ENCODE measurements at places on chromosomes 12 and 14.

- no peak for DNase-seq
These were observed 13.8 kb downstream of the DTX1 start for GRCh38 chr12:113070117-113070906.

DNA sequence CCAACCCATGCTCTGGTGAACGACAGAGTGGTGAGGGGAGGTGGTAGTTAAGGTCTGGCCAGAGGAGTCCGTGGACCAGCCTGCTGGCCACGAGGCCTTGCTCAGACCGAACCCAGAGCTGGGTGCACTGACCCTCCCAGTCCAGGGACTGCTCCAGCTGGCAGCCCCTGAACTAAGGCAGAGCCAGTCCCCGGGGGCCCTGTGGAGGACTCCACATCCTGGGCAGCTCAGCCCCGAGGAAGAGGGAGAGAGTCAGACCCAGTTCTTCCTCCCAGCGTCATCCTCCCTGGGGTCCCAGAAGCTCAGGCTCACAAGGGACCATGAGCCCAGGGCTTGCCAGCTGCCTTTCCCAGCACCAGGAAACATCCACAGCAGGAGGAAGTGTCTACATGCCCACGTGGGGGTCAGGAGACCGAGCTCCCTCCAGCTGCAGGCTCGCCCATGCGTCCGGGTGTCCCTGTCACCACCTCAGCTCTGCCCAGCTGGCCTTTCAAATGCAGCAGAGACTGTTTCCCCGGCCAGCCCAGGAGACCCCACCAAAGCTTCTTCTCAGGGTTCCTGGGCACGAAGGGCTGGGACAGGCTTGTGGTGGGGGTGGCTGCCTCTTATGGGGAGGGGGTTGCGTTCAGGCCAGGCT, 194.4 kb downstream of the KIF26A start:
- no peak for DNase-seq

DNA sequence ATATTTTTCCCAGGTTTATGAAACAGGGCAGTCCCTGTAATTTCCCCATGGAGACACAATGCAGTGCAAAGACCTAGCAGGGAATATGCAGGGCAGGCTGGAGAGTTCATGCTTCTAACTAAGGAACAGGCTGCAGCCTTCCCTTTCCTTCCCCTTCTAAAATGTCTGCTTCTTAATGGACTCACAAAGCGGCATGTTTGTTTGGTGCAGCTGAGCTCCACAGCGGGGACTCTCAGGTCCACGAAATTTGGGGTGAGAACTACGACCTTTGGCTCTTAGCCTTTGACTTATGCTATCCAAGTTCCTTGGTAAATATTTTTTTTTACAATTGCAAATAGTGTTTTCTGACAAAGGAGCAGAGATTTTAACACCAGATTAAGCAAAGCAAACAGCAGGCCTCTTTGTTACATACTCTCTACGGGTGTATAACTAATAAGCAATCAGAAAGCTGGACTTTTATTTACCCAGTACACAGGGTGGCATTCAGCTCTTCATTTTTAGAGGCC, 323.6 kb downstream of the ZFP36L1 start:
- no peak for DNase-seq

DNA sequence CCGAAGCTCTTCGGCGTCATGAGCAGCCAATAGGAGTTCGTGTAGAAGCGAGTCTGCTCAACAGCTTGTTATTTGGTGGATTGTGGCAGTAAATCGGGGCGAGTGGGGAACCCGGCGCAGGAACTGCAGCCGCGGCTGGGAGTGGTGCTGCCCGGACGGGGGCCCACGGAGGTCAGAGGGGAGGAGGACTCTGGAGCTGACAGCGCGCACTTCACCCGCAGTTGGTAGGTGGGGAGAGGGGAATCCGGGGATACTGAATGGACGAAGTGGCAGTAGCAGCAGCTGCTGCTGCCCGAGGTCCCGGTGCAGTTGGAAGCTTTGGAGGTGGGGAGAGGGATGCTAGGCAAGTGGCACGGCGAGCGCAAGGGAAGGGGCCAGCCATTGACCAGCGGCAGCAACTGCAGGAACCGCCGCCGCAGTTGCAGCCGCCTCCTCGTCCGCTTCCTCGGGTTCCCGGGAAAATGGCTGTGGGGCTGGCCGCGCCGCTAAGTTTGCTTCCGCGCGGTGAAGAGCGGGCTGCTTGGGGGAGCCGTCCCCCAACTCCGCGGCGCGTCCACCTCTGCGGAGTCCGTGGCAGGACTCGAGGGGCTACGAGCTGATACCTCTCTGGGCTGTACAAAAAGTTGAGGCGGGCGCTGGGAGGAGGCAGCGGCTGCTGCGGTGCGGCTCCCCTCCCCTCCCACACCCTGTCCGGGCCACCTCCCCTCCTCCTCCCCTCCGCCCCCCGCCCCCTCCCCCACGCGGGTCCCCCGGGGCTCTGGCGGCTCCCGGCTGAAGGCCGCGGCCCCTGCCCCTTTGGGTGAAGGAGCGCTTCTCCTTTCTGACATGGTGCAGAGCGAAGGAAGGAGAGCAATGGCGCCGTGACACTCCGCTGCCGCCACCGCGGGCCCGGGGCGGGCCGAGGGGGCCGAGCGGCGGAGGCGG, at the start of gene ARID4A:
ARID4A (plus strand) TSS at position 79 of the 924 bp plus-strand sequence. CDS start 1,300 bp downstream, outside the sequence.
- peak; percentile 1 for DNase-seq

DNA sequence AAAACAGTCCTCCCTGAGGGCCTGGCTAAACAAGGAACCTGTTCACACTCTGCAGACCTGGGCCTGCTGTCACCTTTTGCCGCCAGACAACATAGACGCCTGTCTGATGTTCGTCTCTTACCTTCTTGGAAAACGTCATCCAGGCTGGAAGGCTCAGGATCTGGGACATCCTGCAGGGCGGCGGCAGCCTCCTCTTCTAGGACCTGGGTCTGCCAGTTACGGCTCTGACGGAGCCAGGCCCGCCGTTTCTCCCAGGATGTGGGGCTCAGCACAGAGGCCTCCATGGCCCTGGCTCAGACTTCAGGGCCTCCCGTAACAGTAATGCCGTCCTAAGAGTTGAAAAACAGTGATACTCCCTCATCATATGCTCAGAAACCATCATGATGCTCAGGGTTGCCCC, 10.3 kb downstream of the TESPA1 start:
- no peak for DNase-seq

DNA sequence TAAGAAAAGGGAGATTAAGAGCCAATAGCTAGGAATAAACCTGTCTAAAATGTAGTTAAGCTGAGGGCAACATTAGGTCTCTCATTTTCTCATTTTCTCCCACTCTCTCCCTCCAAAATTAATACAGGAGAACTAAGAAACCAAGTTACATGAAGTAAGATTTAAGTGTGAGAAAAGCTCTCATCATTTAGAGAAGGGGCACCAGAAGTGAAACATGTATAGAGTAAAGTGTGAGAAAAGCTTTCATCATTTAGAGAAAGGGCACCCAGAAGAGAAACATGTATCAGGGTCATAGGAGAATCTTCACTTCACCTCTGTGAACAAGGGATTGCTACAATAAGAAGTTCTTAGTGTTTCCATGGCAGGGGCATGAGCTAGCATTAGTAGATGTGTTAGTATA, 132.4 kb upstream of the CNTN1 start:
- no peak for DNase-seq

DNA sequence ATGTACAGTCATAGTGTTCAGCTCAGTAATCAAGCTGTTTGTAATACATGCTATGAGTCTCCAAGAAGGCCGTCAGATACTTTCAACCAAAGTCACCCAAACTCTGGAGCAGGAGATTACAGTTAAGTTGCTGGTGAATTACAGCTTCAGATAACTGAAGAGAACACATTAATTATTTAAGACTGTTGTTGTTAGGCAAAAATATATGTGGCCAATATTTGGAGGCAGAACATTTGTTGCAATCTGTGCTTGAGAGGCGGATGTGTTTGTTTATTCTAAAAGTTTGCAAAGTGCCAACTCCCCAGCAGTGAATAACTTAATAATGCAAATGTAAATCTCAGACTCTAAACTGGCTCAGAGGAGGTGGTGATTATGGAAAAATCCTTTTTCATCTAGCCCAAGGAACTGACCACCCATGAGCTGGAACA, 300.7 kb upstream of the TBX3 start:
- DNase-seq = no peak

DNA sequence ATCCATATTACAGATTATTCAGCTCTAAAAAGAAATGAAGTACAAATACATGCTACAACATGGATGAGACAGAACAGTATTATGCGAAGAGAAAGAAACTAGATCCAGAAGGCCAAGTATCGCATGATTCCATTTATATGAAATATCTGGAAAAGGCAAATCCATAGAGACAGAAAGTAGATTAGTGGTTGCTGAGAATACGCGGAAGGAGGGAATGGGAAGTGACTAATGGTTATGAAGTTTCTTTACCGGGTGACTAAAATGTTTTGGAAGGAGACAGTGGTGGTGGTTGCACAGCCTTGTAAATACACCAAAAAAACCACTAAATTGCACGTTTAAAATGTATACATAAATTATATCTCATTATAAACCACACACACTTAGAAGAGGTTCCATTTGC, 12.5 kb downstream of the PRDM4 start:
- DNase-seq = no peak

- DNase-seq = no peak
These were observed 296.6 kb downstream of the ADGRD1 start for GRCh38 chr12:131250028-131250950.

DNA sequence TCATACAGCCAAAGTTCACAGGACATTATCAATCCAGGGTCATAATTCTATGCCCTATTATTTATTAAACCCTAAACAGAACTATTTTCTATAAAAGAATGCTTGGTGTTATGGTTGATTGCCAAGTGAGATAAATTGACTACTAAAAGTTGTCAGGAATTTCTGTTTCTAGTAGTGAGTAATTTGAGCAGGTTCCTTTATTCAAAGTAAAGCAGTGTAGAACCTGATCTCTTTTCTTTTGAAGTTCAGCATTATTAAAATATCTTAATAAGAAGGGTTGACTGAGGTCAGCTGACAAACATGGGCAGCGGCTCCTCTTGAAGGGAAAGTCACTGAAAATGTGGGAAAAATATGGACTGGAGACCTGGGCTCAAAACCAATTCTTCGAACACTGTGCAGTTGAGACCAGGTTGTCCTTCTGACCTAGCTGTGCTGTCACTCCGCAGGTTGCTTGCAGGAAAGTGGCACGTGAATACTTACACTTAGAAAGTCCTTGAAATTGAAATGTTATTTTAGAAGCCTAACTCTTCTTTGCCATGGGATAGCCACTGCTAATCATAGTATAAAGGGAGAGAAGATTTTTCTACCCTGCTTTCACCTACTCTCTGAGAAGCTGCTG, 141.0 kb downstream of the RASSF9 start:
- DNase-seq = no peak

GRCh38 chr12:50699940-50700339, 64.0 kb upstream of the ATF1 start:
- DNase-seq = no peak

DNA sequence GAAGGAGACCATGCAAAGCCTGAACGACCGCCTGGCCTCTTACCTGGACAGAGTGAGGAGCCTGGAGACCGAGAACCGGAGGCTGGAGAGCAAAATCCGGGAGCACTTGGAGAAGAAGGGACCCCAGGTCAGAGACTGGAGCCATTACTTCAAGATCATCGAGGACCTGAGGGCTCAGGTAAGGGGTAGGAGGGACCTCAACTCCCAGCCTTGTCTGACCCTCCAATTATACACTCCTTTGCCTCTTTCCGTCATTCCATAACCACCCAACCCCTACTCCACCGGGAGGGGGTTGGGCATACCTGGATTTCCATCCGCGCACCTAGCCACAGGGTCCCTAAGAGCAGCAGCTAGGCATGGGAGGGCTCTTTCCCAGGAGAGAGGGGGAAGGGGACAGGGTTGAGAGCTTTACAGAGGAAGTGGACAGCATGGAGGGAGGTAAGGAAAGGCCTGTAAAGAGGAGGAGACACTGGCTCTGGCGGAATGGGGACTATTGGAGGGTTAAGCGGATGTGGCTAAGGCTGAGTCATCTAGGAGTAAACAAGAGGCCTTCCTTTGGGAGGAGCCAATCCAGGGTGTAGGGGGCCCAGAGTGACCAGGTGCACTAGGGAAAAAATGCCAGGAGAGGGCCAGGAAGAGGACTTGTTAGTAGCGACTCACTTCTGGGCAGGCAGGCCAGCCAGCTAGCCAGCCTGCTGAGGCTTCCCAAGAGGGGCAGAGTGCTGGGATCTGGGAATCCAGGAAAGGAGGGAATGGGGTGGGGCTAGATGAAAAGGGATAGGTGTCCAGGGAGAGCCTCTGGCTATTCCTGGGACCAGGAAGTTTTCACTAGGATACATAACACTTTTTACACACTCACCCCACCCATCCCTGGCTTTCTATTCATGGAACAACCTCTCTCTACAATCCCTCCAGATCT, 754 bp downstream of the KRT18 start:
- DNase-seq = peak; percentile 95

GRCh38 chr12:115230606-115231005, 546.6 kb upstream of the TBX3 start:
- no peak for DNase-seq

DNA sequence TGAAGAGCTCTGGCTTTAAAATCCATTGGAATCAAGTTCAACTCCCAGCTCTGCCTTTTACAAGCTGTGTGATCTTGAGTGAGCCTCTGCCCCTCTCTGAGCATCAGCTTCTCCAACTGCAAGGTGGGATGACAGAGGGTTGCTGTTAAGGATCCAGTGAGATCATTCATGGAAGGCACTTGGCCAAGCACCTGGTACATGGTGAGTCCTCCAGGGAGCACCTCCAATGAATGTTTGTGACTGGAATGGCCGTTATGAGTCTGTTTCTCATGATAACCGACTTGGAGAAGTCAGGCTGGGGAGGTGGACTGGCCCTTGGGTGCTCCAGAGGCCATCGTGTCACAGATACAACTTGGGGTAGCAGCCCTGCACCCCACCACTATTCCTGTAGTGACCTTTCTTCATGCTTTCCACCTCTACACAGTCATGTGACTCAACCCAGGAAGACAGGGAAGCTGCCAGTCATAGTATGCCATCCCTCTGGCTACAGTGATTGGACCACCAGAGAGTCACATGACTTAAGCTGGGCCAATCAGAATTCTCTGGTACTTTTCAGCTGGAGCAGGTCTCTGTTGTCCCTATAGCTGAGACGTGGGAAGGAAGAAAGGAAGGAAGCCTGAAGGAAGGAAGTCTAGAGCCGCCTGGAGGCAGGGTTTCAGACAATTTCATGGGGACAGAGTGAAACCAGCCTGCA, 146.5 kb upstream of the MYL2 start:
- peak; percentile 56 for DNase-seq

DNA sequence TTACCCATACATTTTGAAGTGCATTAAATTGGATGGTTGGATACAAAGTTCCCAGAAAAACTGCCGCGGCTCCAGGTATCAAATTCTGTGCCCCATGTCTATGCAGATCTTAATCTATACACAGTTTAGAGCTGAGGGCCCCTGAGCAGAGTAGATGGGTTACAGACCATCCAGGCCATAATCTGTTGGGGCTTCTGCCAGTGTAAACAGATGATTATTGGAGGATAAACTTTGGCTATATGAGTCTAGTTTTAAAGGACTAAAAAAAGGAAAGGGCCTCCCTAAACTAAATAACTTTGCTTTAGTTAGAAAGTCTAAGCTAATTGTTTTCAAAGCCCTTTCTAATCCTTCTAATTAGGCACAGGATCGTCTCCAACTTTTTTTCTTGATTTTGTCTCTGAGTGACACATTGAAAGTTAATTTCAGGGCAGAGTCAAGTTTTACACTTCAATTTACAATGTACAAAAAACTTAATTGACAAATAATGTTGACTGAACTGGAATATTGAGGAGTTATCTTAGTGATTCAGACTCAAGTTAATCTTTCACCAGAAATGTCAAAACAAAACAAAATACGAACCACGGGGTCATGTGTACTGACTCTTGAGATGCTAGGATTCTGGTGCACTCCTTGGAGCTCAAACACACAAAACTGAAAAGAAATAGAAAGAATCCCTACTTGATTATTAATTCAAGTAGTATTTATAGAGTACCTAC, 133.9 kb upstream of the SCAF11 start:
- DNase-seq = no peak
